CD4-positive, alpha-beta memory T cell (primary cell): ENCODE measurements at places on chromosomes 2 and 18.

- no peaks in the 10 kb centered on the region for H3K27me3 ChIP-seq
- no peaks in the 10 kb centered on the region for H3K4me1 ChIP-seq
- H3K36me3 ChIP-seq: no peaks in the 10 kb centered on the region
- no peak overlapping the region for H3K4me3 ChIP-seq
- no peak overlapping the region for H3K27ac ChIP-seq
- DNase-seq: no peak
Measured at GRCh38 chr2:19635951-19636510, 265.8 kb downstream of the TTC32 start.

DNA sequence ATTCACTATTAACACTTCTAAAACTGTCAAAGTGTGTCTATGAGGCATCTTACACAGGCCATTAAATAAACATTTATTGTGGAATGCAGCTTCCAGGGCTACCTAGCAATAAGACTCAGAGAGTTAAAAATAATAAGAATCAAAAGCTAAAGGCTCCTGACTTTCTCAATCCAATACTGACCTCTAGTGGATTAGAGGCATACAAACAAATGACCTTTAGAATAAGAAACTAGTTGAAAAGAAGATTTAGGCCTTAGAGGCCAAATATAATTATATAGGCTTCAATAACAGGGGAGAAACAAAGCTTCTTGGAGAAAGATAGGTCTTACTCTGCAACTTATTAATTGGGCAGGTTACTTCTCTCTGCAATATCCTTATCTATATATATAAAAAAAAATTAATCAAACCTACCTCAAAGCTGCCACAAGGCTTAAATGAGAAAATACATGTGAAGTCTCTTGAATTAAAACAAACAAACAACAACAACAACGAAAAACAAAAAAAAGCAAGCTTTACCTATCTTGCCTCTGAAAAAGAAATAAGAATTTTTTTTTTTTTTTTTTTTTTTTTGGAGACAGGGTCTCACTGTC lies 246.1 kb downstream of the EXOC6B start:
- H3K4me3 ChIP-seq: no peak overlapping the region
- no peak overlapping the region for H3K27ac ChIP-seq
- no peaks in the 10 kb centered on the region for H3K4me1 ChIP-seq
- no peaks in the 10 kb centered on the region for H3K36me3 ChIP-seq

DNA sequence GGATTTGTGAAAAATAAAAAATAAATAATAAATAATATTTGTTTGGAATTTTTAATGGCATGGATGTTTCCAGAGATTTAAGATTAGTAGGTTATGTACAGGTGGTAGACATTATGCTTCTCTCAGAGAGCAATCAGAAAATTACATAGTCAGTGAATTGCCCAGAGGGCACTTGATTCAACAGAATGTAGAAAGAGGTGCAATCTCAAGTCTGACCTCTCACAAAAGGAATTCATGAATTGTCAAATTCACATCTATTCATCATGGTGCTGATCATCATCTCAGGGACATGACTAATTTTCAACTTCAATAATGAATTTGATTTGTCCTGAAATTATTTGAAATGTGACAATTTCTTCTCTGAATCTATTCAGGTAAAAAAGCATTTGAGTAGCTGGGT lies 172.5 kb downstream of the PDE11A start:
- no peak for DNase-seq
- H3K4me3 ChIP-seq: no peak overlapping the region
- no peak overlapping the region for H3K27ac ChIP-seq
- peaks cover 3% of the 10 kb centered on the region for H3K27me3 ChIP-seq

DNA sequence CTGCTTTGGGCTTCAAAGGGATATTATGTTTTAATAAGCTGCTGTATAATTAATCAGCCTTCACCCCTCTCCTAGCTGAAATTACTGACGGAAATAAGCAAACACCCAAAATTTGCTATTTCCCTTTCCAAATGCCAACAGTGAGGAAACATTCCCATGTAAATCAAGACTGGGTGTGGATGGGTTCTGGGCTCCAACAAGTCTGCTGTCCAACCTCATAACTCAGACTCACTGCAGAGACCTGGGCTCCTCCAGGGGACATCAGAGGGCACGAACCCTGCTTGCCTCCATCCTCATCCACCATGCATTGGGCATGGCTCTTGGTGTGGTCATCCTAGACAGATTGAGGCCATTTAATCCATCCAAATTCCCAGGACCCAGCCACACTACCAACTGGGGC lies 173.7 kb downstream of the C1D start:
- H3K4me3 ChIP-seq: no peak overlapping the region
- no peaks in the 10 kb centered on the region for H3K4me1 ChIP-seq
- no peaks in the 10 kb centered on the region for H3K36me3 ChIP-seq
- H3K27ac ChIP-seq: no peak overlapping the region
- H3K27me3 ChIP-seq: no peaks in the 10 kb centered on the region

GRCh38 chr18:50162486-50163304 lies 32.3 kb downstream of the MYO5B start:
- H3K4me3 ChIP-seq: no peak overlapping the region
- H3K4me1 ChIP-seq: no peaks in the 10 kb centered on the region
- H3K27me3 ChIP-seq: peaks cover 6% of the 10 kb centered on the region
- H3K27ac ChIP-seq: no peak overlapping the region
- DNase-seq: no peak
- H3K36me3 ChIP-seq: no peaks in the 10 kb centered on the region

DNA sequence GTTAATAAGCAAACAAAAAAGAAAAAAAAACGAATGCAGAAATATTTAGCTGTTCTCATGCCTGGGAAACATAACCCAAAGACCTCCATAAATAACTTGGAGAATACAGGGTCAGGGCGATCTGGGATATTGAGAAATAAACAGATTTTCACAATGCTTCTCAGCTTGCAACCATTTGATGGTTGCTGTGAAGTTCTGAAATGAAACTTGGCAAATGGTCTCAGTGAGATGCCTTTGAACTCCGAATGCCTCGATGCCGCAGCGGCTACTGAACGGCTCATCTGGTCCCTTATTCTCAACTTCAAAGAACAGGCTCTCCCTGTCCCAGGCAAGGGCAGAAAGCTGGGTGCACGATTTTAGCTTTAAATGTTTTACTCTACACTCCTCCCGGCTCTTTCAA lies 78.1 kb downstream of the ZNF516 start:
- no peaks in the 10 kb centered on the region for H3K4me1 ChIP-seq
- no peaks in the 10 kb centered on the region for H3K36me3 ChIP-seq
- no peak overlapping the region for H3K4me3 ChIP-seq
- DNase-seq: no peak

GRCh38 chr2:153871231-153872221 lies at the start of gene GALNT13:
TSS of gene GALNT13 (plus strand) at chr2:153871922.
- no peaks in the 10 kb centered on the region for H3K4me1 ChIP-seq
- H3K36me3 ChIP-seq: no peaks in the 10 kb centered on the region
- no peak within 1 kb of the TSS for H3K27ac ChIP-seq
- H3K27me3 ChIP-seq: no peaks in the 10 kb centered on the region
- no peak for DNase-seq

- H3K27ac ChIP-seq: no peak overlapping the region
- no peak overlapping the region for H3K4me3 ChIP-seq
- no peaks in the 10 kb centered on the region for H3K36me3 ChIP-seq
- peaks cover 45% of the 10 kb centered on the region for H3K4me1 ChIP-seq
Measured at GRCh38 chr2:69553991-69554390, 89.5 kb downstream of the AAK1 start.

GRCh38 chr18:52288403-52289004 lies 51.5 kb upstream of the DCC start:
- no peaks in the 10 kb centered on the region for H3K36me3 ChIP-seq
- H3K4me1 ChIP-seq: no peaks in the 10 kb centered on the region
- H3K27ac ChIP-seq: no peak overlapping the region
- no peak for DNase-seq

GRCh38 chr2:127428057-127428814 lies 10.0 kb downstream of the PROC start:
- DNase-seq: no peak
- no peak overlapping the region for H3K4me3 ChIP-seq
- no peak overlapping the region for H3K27ac ChIP-seq
- no peaks in the 10 kb centered on the region for H3K36me3 ChIP-seq
- H3K4me1 ChIP-seq: peaks cover 6% of the 10 kb centered on the region
- H3K27me3 ChIP-seq: no peaks in the 10 kb centered on the region

DNA sequence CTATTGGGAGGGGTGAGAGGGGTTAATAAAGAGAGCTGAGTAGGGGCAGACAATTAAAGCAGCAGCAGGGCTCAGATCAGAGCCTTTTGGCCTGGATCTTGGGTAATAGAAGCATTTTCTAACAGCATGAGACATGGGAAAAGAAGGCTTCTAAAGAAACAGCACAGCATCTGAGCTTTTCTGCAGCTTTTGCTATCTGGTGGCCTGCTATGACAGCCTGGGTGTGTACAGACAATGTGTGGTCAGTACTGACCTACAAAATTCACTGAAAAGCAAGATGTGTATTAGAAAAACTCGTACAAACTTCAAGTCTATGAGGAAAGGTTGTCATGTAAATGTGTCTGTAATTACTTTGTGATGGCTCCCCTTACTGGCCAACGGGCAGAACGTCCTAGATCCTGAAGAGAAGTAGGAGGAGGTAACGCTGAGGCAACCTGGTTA lies 95.6 kb downstream of the GALNT3 start:
- no peaks in the 10 kb centered on the region for H3K4me1 ChIP-seq
- H3K27ac ChIP-seq: no peak overlapping the region
- no peaks in the 10 kb centered on the region for H3K27me3 ChIP-seq
- H3K4me3 ChIP-seq: no peak overlapping the region
- no peak for DNase-seq

DNA sequence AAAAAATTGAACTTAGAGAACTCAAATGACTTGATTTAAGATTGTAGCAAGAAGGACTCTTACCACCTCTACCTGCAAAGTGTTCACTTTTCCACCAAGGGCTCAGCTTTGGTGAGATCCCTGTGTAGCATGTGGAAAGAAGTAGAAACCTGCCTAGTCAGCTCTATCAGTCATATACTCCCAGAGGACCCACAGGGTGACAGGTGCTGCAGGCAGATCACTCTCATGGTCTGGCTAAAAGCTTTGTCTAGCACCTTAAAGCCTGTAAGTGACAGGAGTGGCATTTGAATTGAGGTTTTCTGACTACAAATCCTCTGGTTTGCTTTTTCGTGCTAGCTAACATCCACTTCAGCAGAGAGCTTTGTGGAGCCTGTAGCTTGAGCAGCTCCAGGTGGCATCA lies 18.7 kb upstream of the NEMP2 start:
- no peak overlapping the region for H3K27ac ChIP-seq
- no peaks in the 10 kb centered on the region for H3K36me3 ChIP-seq
- no peak overlapping the region for H3K4me3 ChIP-seq
- H3K4me1 ChIP-seq: no peaks in the 10 kb centered on the region

DNA sequence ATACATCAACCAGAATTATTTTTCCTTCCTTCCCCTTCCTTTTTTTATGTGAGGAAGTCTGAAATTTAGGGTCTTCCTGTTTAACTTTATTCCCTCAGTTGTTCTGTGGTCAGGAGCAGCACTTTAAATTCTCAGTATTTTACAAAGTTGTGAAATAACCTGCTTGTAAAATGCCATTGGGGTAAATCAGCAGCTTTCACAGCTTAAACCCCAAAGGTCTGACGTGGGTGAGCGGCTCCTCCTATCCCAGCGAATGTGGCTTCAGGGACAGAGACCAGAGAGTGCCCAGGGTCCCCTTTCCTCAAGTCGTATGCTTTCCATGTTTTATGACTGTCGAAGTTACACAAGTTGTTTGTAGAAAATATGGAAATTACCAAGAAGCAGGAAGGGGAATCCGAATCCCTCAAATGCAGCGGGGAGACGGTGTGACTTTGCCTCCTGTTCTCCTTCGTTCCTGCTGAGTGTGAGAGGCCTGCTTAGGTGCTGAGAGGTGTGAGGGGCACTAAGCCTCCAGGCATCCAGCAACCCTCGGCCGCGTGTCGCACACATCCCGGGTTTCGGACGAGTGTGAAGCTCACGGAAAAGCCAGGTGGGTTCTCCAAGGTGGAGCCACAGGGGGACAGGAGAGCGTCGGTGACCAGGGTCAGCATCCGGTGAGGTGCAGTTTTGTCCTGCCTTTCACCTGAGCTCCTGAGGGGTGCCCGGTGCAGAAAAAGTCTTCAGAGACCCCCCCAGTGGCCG lies 10.8 kb upstream of the KCNG2 start:
- no peak for DNase-seq
- no peaks in the 10 kb centered on the region for H3K4me1 ChIP-seq
- H3K4me3 ChIP-seq: no peak overlapping the region
- no peaks in the 10 kb centered on the region for H3K36me3 ChIP-seq

DNA sequence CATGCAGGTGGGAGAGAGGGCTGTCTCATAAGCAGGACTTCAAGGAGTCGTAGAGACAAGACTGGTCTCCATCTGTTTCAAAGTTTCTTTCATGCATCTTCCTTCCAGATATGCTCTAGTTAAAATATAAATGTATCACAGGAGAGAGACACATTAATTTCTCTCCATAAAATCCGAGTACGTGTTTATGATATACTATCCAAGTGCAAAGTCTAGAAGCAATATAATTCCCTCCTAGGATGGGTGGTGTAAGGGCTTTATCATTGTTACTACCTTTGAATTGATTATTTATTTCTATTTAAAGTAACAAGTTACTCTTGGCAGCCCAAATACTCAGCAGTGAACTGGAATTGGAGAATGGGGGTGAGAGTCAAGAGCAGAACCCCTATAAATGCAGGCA lies 172.3 kb downstream of the LRRTM1 start:
- no peak for DNase-seq
- H3K27ac ChIP-seq: no peak overlapping the region
- no peaks in the 10 kb centered on the region for H3K27me3 ChIP-seq
- H3K4me1 ChIP-seq: no peaks in the 10 kb centered on the region
- no peak overlapping the region for H3K4me3 ChIP-seq

DNA sequence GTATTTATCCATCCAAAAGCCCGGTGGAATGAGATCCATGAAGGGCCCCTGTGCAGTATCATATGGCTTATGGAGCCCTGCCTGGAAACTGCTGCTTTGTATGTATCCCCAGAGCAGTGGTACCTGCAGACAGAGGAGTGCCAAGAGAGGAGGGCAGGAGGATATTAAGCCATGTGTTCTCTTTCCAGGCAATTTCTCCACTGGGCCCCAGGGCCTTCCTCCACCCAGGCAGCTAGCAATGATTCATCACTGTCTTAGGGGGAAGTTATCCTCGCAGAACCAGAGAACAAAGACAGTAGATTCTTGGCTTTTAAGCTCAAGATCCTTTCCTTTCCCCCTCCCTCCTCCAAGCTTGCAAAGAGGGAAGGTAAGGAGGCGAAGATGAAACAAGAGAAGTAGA lies 98.1 kb downstream of the LRRC30 start:
- no peak overlapping the region for H3K27ac ChIP-seq
- no peaks in the 10 kb centered on the region for H3K4me1 ChIP-seq
- no peak overlapping the region for H3K4me3 ChIP-seq

- H3K36me3 ChIP-seq: no peaks in the 10 kb centered on the region
- no peaks in the 10 kb centered on the region for H3K4me1 ChIP-seq
- no peak overlapping the region for H3K4me3 ChIP-seq
- no peaks in the 10 kb centered on the region for H3K27me3 ChIP-seq
- DNase-seq: no peak
Measured at GRCh38 chr2:108414256-108414876, 34.6 kb upstream of the GCC2 start.

- H3K36me3 ChIP-seq: no peaks in the 10 kb centered on the region
- H3K27me3 ChIP-seq: no peaks in the 10 kb centered on the region
- no peak overlapping the region for H3K4me3 ChIP-seq
- no peaks in the 10 kb centered on the region for H3K4me1 ChIP-seq
Measured at GRCh38 chr2:3643371-3644245, 14.4 kb upstream of the ALLC start.

GRCh38 chr2:9085353-9085752 lies 81.9 kb upstream of the MBOAT2 start:
- H3K27ac ChIP-seq: no peak overlapping the region
- no peaks in the 10 kb centered on the region for H3K36me3 ChIP-seq

GRCh38 chr2:54708584-54709335 lies 14.7 kb upstream of the EML6 start:
- no peaks in the 10 kb centered on the region for H3K36me3 ChIP-seq
- DNase-seq: no peak
- H3K27ac ChIP-seq: no peak overlapping the region
- H3K4me1 ChIP-seq: peaks cover 10% of the 10 kb centered on the region
